Naive thymus-derived CD8-positive, alpha-beta T cell (primary cell): ENCODE measurements at places on chromosomes 3 and 15. TPM values are rescaled to one million over a fixed set of nuclear protein-coding genes. Genes with fewer than 3 reads are reported as not detected.

GRCh38 chr3:160179906-160180305 is 45.3 kb upstream of the C3orf80 start:
- DNase-seq = no peak

- DNase-seq = no peak
Observed at GRCh38 chr3:35601959-35602358, 37.4 kb upstream of the ARPP21 start.

GRCh38 chr3:127053450-127053849 is 70.5 kb downstream of the PLXNA1 start:
- DNase-seq = no peak

The LXN gene
- 5.1 TPM for total RNA-seq

DNA sequence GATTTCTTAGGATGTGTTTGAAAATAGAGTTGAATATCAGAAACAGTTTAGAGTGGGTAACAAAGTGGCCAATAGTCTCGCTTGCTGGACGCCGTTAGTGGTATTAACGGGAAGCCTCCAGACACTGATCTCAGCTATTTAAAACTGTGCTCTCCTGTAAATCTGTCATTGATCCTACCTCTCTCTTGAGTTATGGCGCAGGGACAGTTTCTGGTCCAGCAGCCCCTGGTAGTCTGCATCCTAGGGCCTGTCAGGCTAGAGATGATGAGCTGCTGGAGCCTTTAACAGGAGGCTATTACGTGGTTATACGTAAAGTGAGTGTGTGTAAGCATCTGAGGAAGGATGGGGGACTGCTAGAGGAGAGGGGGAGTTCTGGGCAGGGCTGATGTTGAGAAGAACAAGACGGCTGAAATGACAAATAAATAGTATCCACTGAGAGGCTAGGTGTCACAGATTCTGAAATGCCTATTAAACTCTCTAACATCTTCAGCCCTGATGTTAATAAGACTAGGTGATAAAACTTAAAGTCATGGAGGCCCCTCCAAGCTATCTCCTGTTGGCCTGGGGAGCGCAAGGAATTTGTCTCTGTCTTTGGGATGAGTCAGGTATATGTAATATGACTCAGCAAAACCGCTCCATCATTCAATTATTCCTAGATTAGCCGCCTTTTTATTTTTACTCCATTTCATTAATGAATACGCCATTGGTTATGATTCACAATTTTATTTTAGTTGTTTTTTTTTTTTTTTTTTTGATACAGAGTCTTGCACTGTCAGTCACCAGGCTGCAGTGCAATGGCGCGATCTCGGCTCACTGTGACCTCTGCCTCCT is 155.7 kb downstream of the GREM1 start:
- DNase-seq = no peak

DNA sequence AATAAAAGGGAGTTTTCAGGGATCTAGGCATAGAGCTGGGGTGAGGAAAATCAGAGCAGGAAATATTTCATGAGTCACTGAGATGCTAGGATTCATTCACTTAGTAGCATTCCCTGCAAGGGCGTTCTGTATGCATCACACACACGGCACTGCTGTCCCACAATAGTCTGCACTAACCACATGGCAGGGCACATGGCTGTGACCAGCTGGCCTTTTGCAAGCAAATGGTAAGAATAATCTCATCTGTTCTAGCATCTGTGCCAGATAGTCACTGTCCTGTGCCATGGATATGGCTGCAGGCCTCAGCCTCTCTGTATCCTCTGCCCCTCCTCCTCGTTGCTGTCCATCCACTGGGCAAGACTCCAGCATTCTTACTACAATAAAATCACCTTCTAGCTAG is 37.8 kb downstream of the BOC start:
- no peak for DNase-seq

DNA sequence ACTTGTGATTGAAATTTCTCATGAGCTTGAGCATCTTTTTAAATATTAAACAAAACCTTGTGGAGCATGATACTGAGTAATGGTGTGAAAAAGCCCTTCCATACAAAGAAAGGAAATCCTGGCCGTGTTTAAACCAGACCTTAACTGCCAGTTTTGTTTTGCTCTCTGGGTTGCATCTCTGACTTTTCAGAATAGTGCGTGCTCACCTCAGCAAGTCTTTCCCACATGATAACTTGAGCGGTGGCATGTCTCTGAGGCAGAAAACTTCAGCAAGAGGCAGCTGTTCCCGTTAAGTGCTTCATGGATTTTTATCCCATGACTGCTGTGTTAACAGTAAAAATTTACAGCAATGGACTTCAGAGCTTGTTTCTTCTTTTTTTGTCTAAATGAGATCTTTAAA is 393.3 kb downstream of the FEZF2 start:
- no peak for DNase-seq

GRCh38 chr15:60899322-60899966 is 329.7 kb downstream of the RORA start:
- DNase-seq = no peak

GRCh38 chr3:26652164-26652563 is 29.6 kb downstream of the LRRC3B start:
- no peak for DNase-seq

DNA sequence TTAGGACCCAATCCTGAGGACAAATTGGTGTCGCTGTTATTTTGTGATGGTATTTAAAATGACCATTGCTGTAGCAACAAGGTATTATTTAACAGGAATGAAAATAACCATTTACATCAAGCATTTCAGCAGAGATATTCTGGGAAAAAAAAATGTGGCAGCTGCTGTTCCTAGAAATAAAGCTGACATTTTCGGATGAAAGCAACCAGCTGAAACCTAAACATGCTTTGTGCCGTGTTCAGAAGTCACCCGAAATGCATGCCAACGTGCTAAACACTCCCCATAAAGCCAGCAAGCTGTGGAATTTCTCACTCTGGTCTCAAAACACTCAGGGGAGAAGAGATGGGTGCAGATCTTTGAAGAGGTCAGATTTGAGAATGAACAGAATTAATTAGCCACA is 31.5 kb upstream of the TAFA4 start:
- no peak for DNase-seq

- no peak for DNase-seq
Observed at GRCh38 chr15:81117136-81117535, 16.9 kb upstream of the CFAP161 start.
